ENCODE measurements at places on chromosomes 4 and X.

GRCh38 chr4:158170691-158171561 is 1.9 kb downstream of the GASK1B start:
- DNase-seq: no peak

GRCh38 chrX:135541351-135541750 is 20.9 kb downstream of the INTS6L start:
- no peak for DNase-seq

- DNase-seq: no peak
Observed at GRCh38 chr4:155789391-155789790, 30.6 kb downstream of the GUCY1B1 start.

DNA sequence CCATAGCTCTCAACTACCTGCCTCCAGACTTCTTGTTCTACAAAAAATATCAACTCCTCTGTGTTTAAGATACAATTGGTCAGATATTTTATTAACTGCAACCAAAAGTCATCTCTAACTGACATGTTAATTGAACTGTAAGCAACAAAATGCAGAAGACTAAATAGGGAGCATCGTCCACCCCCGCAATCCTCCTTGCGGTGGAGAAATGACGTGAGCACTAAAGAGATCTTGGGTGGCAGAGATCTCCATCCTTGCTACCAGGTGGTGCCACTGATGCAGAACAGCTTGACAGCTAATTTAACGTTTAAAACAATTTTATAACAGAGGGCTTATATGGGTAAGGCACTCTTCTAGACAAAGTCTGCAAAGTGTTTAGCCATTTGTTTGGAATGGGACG is 164.4 kb upstream of the FTHL17 start:
- DNase-seq: no peak

DNA sequence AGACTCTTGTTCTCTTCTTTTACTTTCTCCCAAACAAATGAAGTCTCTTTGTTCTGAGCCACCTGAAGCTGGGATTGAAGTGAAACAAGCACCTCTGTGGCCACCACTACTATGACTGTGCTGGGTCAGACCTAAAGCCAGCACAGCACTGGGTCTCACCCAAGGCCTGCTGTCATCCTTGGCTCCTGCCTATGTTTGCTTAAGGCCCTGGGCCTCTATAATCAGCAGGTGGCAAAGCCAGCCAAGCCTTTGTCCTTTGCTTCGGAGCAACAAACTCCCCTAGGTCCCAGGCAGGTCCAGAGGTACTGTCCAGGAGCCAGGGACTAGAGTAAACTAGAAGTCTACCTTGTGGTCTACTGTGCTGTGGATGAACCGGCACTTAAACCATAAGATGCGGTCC is 220.6 kb upstream of the ARSJ start:
- no peak for DNase-seq

DNA sequence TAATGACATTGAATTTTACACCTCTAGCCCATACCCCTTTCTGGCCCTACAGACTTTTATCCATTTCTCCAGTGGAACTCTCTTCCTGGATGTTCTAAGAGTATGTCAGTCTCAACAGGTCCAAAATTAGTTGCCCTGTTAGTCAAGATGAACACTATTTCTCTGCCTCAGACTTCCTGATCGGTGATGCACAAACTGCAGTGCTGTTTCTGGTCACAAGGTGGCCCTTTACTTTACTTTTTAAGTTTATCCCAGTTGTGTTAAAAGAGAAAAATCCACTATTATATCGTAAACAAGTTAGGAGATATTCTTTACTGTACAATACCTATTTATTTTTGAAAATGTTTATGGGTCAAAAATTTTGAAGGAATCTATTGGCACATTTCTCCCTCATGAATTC is 13.1 kb downstream of the TCEAL7 start:
- peak; percentile 22 for DNase-seq

- DNase-seq: no peak
Observed at GRCh38 chr4:156676116-156676851, 295.3 kb downstream of the PDGFC start.
